ENCODE measurements at places on chromosomes 4 and X. TPM values are rescaled to one million over a fixed set of nuclear protein-coding genes. Genes with fewer than 3 reads are reported as not detected.
A peak's percentile ranks its signal among the peaks of the same experiment; 100 is the strongest.

The ADH1B gene
- total RNA-seq: not detected

The HHIP gene
- total RNA-seq: not detected

The CT45A1 gene
- not detected for total RNA-seq

DNA sequence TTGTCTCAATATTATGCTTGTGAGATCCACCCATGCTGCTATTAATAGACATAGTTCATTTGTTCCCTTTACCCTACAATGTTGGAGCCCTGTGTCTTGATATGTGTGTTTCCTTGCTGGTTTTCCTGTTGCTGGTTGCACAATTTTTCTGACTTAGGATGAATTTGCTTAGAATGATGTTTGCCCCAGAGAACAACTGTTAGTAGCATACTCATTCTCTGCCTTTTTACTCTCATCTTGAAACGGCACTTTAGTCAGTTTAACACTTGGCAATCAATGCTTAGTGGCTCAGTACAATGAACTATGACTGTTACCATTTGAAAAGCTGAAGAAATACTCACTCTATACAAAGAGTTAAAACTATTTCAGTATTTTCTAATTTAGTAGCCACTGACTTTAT is 158.8 kb upstream of the NDST4 start:
- no peak overlapping the region for H3K27ac ChIP-seq
- H3K36me3 ChIP-seq: peaks cover 7% of the 10 kb centered on the region
- peaks cover 3% of the 10 kb centered on the region for H3K27me3 ChIP-seq
- no peak overlapping the region for H3K4me3 ChIP-seq
- H3K4me1 ChIP-seq: peaks cover 27% of the 10 kb centered on the region
- no peak for DNase-seq

GRCh38 chr4:8308856-8309771 is 39.6 kb downstream of the HTRA3 start:
- no peaks in the 10 kb centered on the region for H3K36me3 ChIP-seq
- no peaks in the 10 kb centered on the region for H3K4me1 ChIP-seq
- DNase-seq: no peak
- H3K27me3 ChIP-seq: peaks cover 3% of the 10 kb centered on the region
- no peak overlapping the region for H3K4me3 ChIP-seq

- H3K4me3 ChIP-seq: no peak overlapping the region
- DNase-seq: no peak
- H3K36me3 ChIP-seq: peaks cover 35% of the 10 kb centered on the region
- H3K27me3 ChIP-seq: no peaks in the 10 kb centered on the region
- no peaks in the 10 kb centered on the region for H3K4me1 ChIP-seq
Observed at GRCh38 chrX:71241301-71241700, 12.6 kb downstream of the ZMYM3 start.

The VSIG1 gene
- 9.9 TPM for total RNA-seq

The ARHGAP36 gene
- not detected for total RNA-seq

- H3K27ac ChIP-seq: peak overlapping the region; percentile 83
- H3K27me3 ChIP-seq: no peaks in the 10 kb centered on the region
- DNase-seq: no peak
- H3K4me1 ChIP-seq: peaks cover 63% of the 10 kb centered on the region
Observed at GRCh38 chr4:6992728-6993677, 50.2 kb upstream of the TADA2B start.

GRCh38 chr4:42361456-42361855 is 35.8 kb upstream of the SHISA3 start:
- peaks cover 5% of the 10 kb centered on the region for H3K4me1 ChIP-seq
- peaks cover 42% of the 10 kb centered on the region for H3K27me3 ChIP-seq
- no peaks in the 10 kb centered on the region for H3K36me3 ChIP-seq
- no peak overlapping the region for H3K27ac ChIP-seq
- no peak overlapping the region for H3K4me3 ChIP-seq

DNA sequence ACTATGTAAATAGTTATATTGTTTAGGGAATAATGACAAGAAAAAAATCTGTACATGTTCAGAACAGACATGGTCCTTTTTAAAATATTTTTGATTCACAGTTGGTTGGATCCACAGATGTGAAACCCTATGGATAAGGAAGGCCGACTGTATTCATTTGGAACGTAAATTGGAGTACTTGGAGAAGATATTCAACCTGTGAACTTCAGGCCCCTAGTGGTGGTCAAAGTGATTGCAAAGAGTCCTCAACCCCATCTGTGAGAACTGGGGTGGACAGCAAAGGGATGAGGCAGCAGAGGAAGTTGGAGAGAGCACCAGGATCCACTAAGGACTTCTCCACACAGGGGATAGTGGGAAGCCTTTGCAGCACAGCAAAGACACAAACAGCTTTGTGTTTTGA is 6.2 kb upstream of the CXCL13 start:
- DNase-seq: no peak
- H3K27me3 ChIP-seq: peaks cover 4% of the 10 kb centered on the region
- H3K4me1 ChIP-seq: peaks cover 24% of the 10 kb centered on the region
- no peaks in the 10 kb centered on the region for H3K36me3 ChIP-seq
- H3K27ac ChIP-seq: no peak overlapping the region

- no peak overlapping the region for H3K27ac ChIP-seq
- peaks cover 62% of the 10 kb centered on the region for H3K4me1 ChIP-seq
- no peaks in the 10 kb centered on the region for H3K27me3 ChIP-seq
- no peak for DNase-seq
- H3K36me3 ChIP-seq: peaks cover 17% of the 10 kb centered on the region
Observed at GRCh38 chrX:12987900-12988594, 13.1 kb downstream of the TMSB4X start.

DNA sequence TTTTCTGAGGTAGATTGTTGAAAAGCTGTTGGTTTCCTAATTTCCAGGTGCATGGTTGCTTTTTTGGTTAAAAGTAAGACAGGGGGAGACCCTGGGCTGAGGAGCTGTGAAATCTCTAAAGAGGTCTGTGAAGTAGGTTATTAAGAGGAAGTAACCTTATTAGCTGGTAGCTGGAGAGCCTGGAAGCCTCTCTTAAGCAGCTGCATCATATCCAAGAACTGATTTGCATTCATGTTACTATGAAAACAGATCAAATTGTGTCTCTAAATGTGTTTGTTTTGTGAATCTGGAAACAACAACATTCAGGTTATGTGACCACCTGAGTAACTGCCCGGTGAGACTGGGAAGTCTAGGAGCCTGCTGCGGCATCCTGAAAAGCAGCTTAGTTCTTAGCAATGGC is 54.1 kb downstream of the ARHGAP10 start:
- H3K4me3 ChIP-seq: no peak overlapping the region
- H3K36me3 ChIP-seq: no peaks in the 10 kb centered on the region
- no peak for DNase-seq
- no peak overlapping the region for H3K27ac ChIP-seq

DNA sequence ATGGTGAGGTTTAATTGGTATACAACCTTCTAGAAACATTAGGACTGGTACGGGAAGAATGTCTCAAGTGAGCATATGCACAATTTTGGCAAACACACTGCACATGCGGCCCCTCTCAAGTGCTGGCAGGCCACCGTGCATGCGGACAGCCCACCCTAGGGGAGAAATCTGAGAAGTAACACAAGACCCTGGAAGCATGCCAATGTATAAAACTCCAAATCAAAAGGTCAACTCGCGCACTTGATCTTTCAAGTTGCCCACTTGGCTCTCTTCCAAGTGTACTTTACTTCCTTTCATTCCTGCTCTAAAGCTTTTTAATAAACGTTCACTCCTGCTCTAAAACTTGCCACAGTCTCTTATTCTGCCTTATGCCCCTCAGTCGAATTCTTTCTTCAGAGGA is 488.3 kb downstream of the CFAP47 start:
- no peaks in the 10 kb centered on the region for H3K36me3 ChIP-seq
- H3K4me1 ChIP-seq: no peaks in the 10 kb centered on the region

DNA sequence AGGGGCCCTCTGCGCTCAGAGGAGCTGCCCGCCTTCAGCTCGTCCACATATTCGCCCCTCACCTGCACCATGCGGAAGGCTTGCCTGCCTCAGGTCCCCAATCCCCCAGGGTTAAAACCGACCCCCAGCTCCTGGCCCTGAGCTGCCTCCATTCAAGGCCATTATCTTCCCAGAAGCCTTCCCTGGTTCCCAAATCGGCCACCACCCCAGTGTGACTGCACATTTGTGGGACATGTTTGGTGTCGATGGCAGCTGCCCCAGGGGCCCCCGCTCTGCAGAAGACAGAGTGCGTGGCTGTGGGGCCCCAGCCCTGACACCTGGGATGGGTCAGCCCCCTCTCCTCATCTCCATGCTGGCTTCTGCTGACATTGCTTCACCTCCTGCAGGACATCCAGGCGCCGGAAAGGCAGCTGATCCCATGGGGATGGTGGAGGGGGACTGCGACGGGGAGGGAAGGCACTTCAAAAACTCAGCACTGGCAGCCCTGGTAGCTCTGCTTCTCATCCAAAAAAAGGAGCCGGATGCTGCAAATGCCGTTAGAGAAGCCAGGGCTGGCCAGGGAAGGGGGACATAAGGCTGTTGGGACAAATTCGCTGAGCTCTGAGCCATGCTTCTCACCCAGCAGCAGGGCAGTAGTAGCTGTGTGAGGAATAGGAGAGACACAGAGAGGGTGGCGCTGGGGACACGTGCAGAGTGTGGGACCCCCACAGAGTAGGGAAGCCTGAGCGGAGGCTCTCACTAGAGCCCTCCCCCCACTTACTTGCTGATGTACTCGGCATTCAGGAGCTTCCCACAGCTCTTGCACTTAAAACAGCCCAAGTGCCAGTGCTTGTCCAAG is 78.5 kb downstream of the ABLIM2 start:
- H3K27me3 ChIP-seq: no peaks in the 10 kb centered on the region
- no peaks in the 10 kb centered on the region for H3K4me1 ChIP-seq
- H3K4me3 ChIP-seq: no peak overlapping the region
- H3K36me3 ChIP-seq: no peaks in the 10 kb centered on the region

The ENAM gene
- not detected for total RNA-seq

- H3K27ac ChIP-seq: no peak overlapping the region
- H3K36me3 ChIP-seq: no peaks in the 10 kb centered on the region
- no peak for DNase-seq
- no peak overlapping the region for H3K4me3 ChIP-seq
- H3K27me3 ChIP-seq: no peaks in the 10 kb centered on the region
Observed at GRCh38 chrX:132373610-132374009, 115.2 kb downstream of the MBNL3 start.

GRCh38 chrX:12996934-12997435 is 22.1 kb downstream of the TMSB4X start:
- peaks cover 8% of the 10 kb centered on the region for H3K36me3 ChIP-seq
- no peak overlapping the region for H3K4me3 ChIP-seq
- H3K27me3 ChIP-seq: no peaks in the 10 kb centered on the region
- H3K4me1 ChIP-seq: peaks cover 61% of the 10 kb centered on the region
- H3K27ac ChIP-seq: no peak overlapping the region

The GAGE13 gene
- not detected for total RNA-seq

The HDX gene
- total RNA-seq: 2.0 TPM

DNA sequence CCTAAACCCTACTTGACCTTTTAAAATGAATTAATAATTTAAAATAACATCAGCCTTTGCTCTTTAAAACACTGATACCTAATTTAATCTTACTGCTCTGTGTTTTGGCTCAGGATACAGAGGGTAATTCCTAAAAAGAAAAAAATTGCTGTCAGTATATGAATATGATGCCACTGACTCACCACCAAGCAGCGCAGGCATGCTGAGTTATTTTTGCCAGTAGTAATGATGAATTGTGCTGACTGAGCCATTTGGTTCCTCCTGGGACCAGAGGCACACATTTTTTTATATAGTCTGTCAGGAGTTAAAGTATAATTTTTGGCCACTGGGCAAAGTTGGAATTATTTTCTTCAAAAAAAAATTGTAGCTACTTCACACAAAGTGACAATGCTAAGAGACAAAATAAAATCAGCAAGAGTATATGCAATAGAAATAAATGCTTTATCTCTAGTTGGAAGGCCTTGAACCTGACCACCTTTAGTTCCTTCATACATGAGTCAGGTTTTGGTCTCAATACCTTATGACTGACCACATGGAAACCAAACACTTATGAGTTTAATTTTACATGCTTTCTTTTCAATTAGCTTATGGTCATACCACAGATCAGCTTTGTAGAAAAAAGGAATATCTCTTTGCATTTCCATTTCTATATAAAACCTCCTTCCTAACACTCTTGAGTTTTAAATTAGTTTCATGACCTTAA is 115.1 kb downstream of the PPP3CA start:
- no peaks in the 10 kb centered on the region for H3K36me3 ChIP-seq
- no peaks in the 10 kb centered on the region for H3K4me1 ChIP-seq
- H3K27me3 ChIP-seq: no peaks in the 10 kb centered on the region

DNA sequence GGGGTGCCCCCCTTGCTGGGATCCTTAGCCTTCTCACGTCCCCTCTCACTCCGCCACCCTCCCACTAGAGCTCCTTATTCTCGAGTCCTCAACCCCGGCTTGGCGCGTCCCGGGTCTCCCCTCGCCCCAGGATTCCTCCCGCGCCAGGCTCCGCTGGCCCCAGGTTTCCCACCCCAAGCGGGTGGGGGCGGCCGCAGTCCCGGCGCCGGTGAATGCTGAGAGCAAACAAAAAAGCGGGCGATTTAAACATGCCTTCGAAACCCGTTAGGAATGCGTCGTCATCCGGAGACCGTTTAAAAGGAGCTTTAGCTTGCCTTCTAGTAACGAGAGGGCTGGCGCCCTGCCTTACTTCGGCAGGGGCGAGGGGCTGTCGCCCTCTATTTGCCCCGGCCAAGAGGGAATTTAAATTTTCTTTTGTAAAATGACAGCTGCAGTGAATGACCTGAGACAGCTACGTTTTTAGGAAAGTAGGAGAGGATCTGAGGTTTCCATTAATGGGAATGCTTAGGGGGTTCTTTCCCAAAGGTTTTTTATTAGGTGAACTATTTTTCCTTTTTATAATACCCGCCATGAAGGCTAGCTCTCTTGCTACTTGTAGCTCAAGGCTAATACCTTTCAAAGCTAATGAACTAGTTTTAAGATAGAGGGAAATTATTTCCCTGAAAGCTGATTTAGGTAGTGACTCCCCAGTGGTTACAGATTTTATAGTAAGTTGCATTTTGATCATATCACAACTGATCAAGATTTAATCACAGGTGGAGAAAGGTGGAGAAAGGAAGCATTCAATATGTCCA is 3.1 kb downstream of the JADE1 start:
- peaks cover 30% of the 10 kb centered on the region for H3K4me1 ChIP-seq
- peaks cover 14% of the 10 kb centered on the region for H3K36me3 ChIP-seq
- peak overlapping the region; percentile 94 for H3K27ac ChIP-seq
- peak; percentile 63 for DNase-seq
- H3K27me3 ChIP-seq: no peaks in the 10 kb centered on the region

GRCh38 chrX:118724775-118725174 is 2.6 kb upstream of the IL13RA1 start:
- H3K27ac ChIP-seq: no peak overlapping the region
- H3K27me3 ChIP-seq: peaks cover 23% of the 10 kb centered on the region
- H3K4me1 ChIP-seq: peaks cover 5% of the 10 kb centered on the region
- no peak overlapping the region for H3K4me3 ChIP-seq

DNA sequence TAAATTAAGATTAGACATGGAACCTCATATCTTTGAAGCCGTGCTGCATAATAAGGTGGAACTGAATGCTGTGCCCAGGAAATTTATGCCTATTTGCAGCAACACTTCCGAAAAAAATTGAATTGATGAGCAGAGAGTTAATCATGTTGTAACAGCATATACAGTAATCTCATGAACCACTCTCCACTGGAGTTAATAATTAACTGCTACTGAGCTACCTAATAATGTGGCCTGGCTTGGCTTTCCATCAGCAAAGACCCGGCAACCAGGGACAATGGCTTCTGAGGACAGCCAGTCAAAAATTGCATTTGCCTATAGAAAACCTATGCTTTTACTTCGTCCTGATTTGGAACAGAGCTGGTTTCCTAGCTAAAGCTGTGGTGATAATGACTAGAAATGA is 63.8 kb upstream of the GATB start:
- H3K4me3 ChIP-seq: no peak overlapping the region
- H3K27ac ChIP-seq: no peak overlapping the region
- no peaks in the 10 kb centered on the region for H3K36me3 ChIP-seq
- DNase-seq: no peak
